ENCODE measurements at places on chromosomes 1 and 21.

DNA sequence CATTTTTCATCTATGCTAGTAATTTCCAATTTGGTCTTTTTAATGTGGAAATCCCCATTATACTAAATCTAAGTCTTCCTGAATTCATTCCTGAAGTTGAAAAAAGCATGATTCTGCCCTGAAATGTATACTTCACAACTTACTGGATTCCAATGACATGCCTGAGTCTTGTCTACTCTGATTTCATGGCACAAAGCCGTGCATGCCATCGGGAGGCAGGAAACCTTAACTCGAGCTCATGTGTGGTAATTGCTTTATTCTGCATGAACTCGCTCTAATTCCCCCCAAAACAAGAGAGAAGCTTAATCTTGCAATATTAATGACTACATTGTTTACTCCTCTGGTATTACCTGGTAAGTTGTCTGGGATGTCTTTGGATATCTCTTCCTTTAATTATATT, 39.6 kb upstream of the PBX1 start:
- DNase-seq = no peak

- no peak for DNase-seq
These were observed 80.1 kb downstream of the DISP3 start for GRCh38 chr1:11558871-11559590.

DNA sequence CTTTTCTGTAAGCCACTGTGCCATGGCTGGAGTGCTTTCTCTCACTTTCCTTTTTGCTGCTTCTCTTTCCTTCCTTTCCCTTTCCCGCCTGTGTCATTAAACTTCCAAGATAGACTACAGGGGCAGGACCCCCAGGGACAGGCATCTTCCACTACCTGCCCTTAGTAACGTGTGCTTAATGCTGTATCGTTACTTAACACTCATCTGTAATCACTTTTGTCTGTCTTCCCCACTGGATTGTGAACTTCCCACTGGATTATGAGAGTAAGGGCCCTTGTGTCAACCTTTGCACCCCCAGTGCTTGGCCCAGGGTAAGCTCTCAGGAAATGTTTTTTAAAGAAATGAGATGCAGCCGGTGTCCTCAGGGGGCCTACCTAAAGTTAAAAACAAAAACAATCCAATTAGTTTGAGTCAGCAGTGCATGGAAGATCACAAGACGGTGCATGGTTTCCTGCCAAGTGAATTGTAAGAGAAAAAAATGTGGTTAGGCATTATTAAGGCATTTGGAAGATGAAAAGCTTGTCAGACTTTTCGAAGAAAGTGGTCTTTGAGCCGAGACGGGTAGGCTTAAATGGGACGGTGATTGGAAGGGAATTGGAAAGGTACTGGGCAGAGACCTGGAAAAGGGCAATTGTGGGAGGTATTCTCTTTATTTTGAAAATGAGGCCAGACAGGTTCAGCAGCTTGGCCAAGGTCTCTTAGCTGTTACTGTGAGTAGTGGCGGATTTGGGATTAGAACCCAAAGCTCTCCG, 958 bp downstream of the LYPLAL1 start:
- peak; percentile 88 for DNase-seq

GRCh38 chr1:168561989-168562388, 14.4 kb upstream of the XCL1 start:
- no peak for DNase-seq

DNA sequence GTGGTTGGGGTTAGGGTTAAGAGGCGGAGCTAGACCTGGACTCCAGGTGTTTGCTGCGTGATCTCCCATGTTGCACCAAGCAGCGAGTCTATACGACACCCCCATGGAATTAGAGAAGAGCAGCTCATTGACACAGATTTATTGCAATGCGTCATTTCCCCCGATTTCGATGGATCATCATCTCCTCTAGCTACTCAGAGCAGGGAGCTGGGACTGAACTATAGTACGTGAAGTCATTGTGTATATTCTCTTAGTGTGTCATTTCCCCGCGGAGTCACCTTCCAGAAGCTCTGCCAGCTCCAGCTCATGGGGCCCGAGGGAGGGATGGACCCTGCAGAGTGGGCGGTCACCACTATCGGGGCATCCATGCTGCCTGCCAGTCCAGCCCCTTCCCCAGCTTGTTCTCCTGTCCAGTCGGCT, 7.5 kb upstream of the C2CD2 start:
- no peak for DNase-seq

GRCh38 chr1:202160377-202160940, at the start of gene PTPN7:
PTPN7 (minus strand) TSS chr1:202160602; CDS start chr1:202159402, 1,200 bp downstream.
- no peak for DNase-seq

GRCh38 chr1:115765091-115765490, 3.4 kb downstream of the CASQ2 start:
- DNase-seq = no peak

DNA sequence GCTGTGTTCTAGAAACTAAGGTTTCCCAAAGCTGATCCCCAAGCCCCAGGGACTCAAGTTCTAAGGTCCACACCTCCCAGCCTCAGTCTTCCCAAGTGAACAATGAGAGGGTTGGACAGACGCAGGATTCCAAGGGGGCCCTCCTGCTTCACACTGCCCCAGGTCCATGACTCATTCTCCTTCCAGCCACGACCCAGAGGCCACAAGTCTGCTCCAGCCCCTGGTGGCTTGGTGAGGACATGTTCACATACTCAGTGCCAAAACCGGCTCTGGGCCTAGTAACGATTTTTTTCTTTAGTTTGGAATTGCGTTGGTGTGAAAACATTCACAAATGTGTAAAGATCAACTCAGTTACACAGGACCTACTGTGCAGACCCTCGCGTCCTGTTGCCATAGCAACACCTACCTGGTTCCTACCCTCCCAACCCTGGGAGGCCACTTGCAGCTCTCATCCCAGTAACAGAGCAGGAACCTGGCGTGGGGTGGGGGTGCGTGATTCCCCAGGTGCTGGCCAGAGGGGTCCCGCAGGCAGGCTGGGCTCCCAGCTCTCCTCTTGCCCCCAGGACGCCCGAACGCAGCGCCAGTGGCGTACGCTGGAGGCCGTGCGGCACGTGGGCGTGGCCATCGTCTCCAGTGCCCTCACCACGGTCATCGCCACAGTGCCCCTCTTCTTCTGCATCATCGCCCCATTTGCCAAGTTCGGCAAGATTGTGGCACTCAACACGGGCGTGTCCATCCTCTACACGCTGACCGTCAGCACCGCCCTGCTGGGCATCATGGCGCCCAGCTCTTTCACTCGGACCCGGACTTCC, 57.0 kb downstream of the DISP3 start:
- DNase-seq = no peak

DNA sequence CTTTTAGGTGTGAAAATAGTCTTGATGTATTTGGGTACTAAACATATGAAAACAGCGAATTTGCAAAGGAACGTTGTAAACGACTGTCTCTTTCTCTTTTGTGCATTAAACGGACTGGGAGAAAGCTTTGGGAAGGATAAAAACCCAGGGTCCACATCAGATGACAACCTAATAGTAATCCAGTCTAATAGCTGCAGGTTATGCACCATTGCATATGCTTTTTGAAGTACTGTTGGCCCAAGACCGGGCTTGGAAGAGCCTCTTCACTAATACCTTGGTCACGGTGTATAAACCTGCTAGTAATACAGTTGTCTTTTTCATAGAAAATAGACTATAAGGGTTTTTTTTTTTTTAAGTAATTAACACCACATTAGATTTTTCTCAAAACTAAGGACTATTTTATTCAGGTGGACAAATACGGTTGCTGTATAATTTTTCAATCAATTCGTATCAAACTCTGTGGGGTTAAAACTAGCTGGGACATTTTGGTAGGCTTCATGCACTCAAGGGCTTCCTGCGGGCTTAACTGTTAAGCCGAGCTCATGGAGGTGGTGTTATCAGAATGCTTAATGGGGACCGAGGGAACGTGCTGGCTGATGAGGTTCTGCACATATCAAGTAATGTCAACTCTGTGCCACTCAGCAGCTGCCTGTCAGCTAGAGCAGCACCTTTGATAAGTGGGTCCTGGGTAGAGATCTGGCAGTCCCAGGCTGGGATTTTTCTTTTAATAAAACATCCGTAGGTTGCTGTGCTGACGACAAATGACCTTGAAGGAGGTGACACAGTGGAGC, 2.1 kb downstream of the RYR2 start:
- DNase-seq = no peak

GRCh38 chr1:81799939-81800694, 617 bp upstream of the ADGRL2 start:
- DNase-seq = peak; percentile 83

- DNase-seq = peak; percentile 72
These were observed 6.8 kb downstream of the RPE65 start for GRCh38 chr1:68442822-68443556.

- no peak for DNase-seq
These were observed 6.5 kb upstream of the LMNA start for GRCh38 chr1:156108057-156108456.

GRCh38 chr1:166167572-166167925, 748 bp upstream of the FAM78B start:
- DNase-seq = no peak

- DNase-seq = no peak
These were observed 2.9 kb downstream of the COL9A2 start for GRCh38 chr1:40313958-40314720.

- DNase-seq = no peak
These were observed 4.5 kb upstream of the PDZK1IP1 start for GRCh38 chr1:47194311-47194710.

- no peak for DNase-seq
These were observed 76.4 kb downstream of the FOXD2 start for GRCh38 chr1:47514229-47514628.

GRCh38 chr1:942864-943533, 16.1 kb downstream of the NOC2L start:
- peak; percentile 76 for DNase-seq

DNA sequence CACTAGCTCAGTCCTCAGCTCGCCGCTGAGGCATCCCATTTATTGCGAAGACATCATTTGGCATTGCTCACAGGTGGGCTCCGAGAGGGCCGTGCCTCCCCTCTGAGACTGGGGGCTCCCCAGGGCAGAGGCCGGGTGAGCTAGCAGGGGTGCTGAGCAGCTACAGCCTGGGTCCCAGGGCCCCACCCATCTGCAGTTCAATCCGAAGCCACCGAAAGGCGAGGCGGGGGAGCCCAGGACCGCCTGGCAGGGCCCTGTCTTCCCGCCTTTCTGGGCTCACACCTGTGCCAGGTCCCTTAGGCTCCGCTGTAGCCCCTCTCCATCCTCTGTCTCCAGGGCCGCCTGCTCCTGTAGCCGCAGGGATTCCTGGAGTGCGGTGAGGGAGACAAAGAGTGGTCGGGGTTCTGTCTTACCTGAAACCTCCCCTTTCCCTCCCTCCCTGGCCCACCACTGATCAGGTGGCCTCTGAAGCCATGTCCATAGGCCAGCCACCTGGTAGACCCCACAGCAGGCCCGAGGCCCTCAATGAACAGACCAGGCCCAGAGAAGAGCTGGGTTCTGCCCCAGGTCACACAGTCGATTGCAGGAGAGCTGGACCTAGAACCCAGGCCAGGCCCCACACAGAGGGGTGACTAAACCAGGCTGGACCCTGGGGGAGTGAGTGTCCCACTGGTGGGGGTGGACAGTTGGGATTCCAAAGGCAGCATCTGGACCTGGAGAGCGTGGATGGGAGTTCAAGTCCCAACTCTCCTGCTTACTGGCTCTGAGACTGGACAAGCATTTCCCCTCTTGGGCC, 18.1 kb upstream of the NBPF1 start:
- DNase-seq = no peak

GRCh38 chr1:216183454-216183853, 239.8 kb downstream of the USH2A start:
- peak; percentile 20 for DNase-seq

- DNase-seq = no peak
These were observed 32.9 kb upstream of the COL6A1 start for GRCh38 chr21:45948576-45949141.

DNA sequence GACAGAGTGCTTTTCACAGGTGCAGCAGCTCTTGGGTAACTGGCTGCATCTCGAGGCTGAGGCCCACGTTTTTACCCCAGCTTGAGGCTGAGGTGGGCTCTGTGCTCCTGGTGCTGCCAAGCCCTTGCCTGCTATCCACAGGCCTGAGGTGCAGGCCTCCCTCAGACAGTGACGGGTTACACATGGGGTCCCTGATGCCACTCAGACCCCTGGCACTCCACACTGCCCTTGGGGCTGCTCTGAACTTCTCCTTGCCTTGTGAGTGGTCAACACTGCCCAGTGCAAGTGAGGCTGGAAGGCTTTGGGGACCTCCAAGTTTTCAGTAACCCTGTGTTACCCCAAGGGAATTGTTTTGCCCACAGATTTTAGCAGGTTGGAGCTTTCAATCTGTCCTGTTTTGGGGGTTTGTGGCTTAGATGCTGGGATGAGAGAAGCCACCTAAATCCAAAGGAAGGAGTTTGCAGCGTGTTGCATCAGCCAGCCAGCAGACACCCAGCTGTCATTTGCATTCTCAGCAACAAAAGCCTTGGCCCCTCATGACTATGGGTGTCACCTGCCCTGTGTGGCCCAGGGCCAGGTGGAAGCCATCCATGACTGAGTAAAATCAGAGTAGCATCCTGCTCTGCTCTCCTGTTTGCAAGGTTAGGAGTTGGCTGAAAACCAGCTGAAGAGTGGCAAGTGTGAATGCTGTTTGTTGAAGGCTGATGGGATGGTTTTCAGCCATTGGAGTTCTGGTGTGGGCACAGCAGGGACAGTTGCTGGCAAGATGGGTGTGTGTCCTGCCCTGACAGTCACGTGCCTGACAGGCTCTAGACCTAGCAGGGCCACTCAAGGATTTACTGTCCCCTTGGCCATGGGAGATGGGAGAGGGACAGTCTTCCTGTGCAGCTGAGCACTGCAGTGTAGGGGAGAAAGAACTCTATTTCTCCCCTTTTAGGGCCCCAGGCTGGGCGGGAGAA, 3.2 kb downstream of the RNF187 start:
- no peak for DNase-seq

GRCh38 chr21:31802331-31802730, 70.4 kb upstream of the SCAF4 start:
- no peak for DNase-seq

DNA sequence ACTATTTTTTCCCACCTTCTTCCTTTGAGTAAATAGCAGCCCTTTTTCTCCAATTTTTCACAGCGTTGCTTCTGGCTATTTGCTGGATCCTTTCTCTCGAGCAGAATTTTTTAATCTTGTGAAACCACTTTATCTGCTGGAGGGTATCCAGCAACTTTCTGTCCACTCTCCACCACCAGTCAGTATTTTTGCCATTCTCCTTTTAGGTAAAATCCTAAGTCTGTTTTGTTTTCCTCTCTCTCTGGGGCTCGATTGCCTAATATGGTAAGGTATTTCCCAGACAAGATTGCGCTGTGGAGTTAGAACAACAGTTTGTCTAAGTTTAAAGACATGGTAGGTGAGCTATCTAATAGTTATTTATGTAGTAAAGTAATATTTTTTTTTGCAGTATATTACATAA, 156.9 kb downstream of the PPP1R12B start:
- peak; percentile 83 for DNase-seq

DNA sequence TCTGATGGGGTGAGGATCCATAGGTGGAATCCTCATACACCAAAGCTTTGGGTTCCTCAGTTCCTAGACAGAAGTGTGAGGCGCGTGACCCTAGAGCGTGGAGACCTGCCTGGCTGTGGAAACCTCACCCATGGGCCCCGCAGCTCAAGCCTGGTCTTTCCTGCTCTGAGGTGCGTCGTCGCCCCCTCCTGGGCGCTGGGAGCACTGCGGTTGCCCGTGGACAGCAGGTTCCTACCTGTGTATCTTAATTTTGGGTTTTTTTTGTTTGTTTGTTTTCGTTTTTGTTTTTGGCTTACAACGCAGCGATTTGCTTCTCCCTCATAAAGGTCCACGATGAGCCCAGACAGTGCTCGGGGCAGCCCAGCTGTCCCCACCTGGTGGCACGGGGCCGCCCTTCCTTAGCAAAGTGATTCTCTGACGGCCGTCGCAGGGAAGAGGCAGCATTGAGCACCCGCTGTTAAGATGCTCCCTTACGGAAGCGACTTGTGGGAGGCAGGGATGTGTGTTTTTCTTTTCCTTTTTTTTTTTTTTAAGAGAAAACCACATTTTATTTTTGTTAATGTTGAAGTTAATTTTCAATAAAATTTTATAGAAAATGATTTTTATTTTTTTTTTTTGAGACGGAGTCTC, 36.5 kb upstream of the TRAPPC10 start:
- DNase-seq = peak; percentile 83
